Left lung (tissue), 14 donors: ENCODE measurements at places on chromosomes 7 and 10. TPM values are rescaled to one million over a fixed set of nuclear protein-coding genes. Genes with fewer than 3 reads are reported as not detected.

DNA sequence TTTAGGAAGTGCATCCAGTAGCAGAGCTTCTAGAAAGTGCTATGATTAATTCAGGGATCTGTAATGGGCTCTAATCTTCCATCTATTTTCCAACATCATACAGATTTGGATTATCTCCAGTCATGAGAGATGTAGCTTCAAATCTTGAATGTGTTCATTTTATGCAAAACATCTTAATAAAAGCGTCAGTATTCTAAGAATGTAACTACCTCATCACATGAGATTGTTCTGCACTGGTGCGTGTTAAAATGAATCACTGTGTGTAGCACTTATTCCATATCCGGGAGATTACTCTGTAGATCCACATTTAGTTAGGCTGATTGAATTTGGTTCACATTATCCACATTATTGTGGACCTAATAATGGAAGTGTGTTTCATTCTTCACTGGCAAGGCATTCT lies 344.9 kb upstream of the CHRM2 start:
- DNase-seq = no peak

DNA sequence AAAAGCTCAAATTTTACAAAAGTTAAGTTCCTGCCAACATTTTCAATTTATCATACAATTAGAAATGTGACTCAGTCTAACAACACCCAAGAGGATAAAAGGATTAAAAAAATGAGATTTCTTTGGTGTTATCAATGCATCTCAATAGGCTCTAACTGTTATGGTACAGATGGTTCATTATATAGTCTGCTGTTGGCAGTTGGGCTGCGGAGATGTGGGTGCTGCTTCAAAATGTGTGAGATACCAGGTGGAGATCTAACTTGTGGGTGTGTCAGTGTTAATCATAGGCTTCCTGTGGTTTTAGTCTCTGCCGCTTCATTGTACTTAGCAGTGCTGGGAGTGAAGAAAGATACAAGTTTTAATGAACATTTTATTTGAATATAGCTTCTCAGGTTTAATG lies 231.2 kb downstream of the EXOC4 start:
- DNase-seq = no peak

Gene SLC39A12
- 0.07 TPM for polyA plus RNA-seq

GRCh38 chr7:44082541-44083207 lies 344 bp upstream of the POLM start:
- DNase-seq = peak; percentile 100

GRCh38 chr7:147412782-147413556 lies 1177.6 kb upstream of the C7orf33 start:
- DNase-seq = no peak

Gene FGF8
- not detected for polyA plus RNA-seq

Gene EVX1
- polyA plus RNA-seq = not detected

DNA sequence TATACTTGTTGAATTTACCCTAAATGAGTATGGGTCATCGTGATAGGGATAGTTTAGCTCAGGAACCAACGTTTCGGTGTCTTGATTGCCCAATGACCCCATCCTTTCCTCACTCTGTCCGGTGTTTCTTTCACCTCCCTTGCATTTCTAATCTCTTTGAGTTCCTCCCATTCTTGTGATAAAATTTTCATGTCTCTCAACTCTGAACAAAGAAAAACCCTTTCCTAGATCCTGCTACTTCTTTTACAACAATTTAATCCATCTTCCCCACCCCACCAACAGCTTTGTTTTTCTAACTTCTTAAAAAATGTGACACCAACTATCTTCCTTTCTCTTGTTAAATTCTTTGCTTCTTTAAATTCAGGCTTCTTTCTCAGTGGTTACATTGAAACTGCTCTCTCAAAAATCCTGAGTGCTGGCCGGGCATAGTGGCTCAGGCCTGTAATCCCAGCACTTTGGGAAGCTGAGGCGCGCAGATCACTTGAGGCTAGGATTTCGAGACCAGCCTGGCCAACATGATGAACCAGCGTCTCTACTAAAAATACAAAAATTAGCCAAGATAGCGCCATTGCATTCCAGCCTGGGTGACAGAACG lies 130.3 kb upstream of the MINDY3 start:
- no peak for DNase-seq

Gene UBE2D1
- 31.6 TPM for polyA plus RNA-seq

DNA sequence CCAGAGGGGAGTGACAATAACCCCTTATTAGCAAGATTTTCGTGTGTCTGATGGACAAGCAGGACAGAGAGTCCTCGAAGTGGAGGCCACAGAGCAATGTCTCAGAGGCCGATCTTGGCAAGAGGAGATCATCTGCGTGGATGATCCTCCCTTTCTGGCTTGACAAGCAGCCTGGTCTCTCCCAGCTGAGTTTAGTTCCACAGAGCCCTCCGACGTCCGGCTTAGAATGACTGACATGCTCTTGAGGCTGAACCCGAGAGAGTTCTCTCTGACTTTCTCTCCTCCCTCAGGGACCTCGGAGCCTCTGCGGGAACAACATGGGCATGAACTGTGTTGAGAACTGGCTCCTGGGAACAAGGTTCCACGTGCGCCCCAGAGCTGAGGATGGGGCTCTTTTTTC lies 180.7 kb upstream of the PFKP start:
- no peak for DNase-seq
